Mucosa of gallbladder (tissue), 1 donor: ENCODE measurements at places on chromosomes 2 and 18. TPM values are rescaled to one million over a fixed set of nuclear protein-coding genes. Genes with fewer than 3 reads are reported as not detected.
A peak's percentile ranks its signal among the peaks of the same experiment; 100 is the strongest.

The RRM2 gene
- total RNA-seq, result 5.4 TPM

- DNase-seq, result no peak
These were observed 40.3 kb upstream of the FBXO11 start for GRCh38 chr2:47946593-47946992.

The APCDD1 gene
- total RNA-seq, result 170 TPM

- DNase-seq, result no peak
These were observed 13.8 kb downstream of the CTAGE1 start for GRCh38 chr18:22403950-22404349.

GRCh38 chr18:22556222-22557167, 138.8 kb upstream of the CTAGE1 start:
- peak; percentile 76 for DNase-seq

The CLEC4F gene
- total RNA-seq, result 0.17 TPM
